Effector memory CD4-positive, alpha-beta T cell (primary cell): ENCODE measurements at places on chromosomes 5 and 9.

DNA sequence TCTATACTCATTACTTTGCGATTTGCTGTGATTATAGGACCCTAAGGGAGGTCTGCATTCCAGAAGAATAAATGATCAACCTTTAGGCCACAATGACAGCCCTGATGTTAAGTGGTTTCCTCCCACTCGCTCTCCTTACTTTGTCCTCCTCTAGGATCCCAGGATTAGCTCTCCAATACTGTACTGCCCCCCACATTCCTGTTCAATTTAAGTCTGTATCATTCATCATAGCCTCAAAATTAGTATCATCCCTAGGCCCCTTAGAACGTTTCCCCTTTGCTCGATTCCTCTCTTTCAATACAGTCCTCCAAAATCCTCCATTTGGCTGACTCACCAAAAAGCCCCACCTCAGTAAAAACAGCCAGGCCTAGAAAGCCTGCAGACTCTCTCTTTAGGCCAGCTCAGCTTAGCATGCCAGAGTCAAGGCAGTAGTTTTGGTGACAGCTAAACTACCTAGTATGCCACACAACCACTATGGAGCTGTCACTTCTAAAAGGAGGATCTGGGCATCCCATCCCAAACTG lies 24.4 kb downstream of the RNF145 start:
- DNase-seq: no peak

GRCh38 chr9:117073539-117074341 lies 341.1 kb downstream of the ASTN2 start:
- DNase-seq: no peak

GRCh38 chr5:142601432-142601831 lies 84.5 kb downstream of the FGF1 start:
- no peak for DNase-seq

GRCh38 chr9:37339923-37340322 lies 82.6 kb upstream of the GRHPR start:
- DNase-seq: no peak

DNA sequence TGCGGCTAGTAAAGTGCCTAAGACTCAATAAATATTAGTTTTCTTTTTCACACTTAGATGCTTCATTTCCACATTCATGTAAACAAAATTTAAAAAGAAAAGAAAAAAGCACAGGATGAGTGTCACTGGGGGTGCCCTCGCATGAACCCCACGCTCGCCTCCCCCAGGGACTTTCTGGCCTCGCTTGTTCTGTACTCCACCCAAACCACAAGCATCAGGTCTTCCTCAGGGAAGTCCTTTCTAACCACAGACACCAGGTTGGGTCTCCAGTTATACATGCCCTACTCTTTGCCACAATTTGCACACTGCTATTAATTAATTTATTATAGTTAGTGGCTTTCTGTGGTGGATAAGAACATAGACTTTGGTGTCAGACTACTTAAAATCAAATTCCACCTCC lies 92.4 kb downstream of the RORB start:
- DNase-seq: no peak
